Activated CD4-positive, alpha-beta T cell treated with anti-CD3 and anti-CD28 coated beads, Interleukin-2, Interleukin-6, amounts not matched to agents 100 ng/mL and 50 ng/mL, durations not matched to agents 16 hours and 8 hours (primary cell): ENCODE measurements at places on chromosomes 6 and 20.

GRCh38 chr6:31575335-31575901, at the start of gene TNF:
TNF (plus strand) TSS chr6:31575565; CDS start chr6:31575742, 177 bp downstream.
- peak; percentile 95 for DNase-seq

GRCh38 chr6:109304284-109305015, 77.8 kb downstream of the CD164 start:
- peak; percentile 68 for DNase-seq

DNA sequence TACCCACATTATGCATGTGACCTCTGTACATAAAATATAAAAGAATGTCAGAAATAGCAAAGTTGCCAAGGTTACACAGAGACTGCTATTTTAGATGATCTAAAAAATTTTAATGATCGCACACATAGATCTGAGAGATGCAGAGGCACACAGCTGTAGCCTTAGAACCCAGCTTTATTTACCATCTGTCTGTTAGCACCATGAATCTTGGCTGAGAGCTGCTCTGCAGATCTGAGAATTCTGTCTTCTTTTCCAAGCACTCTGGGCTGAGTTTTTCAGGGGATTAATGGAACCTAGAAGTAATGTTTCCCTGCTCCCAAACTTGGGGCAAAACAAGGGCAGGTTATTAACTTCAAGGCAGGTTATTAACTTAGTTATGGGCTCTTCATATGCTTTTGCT, 248.7 kb upstream of the JAG1 start:
- DNase-seq, result no peak

DNA sequence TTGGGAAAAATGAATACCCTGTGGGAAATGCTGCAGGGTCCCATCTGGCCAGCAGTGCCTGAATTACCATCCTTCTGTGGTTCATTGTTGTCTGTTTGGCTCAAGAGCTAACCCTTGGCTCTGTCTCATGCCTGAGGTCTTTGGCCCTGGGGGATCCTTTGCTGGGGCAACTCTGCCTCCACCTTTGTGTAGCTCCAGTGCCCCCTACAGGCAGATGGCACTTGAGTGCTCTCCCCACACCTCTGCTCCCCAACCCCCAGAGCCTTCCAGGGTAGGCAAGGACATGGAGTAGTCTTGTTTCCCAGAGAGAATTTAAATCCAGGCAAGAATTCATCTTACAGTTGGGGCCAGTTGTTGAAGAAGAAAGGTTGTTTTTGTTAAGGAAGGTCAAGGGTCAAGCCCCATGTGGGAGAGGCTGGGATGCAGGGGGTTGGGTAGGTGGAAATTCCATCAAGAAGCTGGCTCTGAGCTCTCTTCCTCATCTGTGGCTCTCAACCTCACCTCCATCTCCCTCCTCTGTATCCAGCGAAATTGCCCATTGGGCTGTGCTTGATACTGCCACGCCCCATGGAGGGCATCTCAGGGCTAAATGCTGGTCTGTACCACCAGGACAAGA, 44.2 kb downstream of the ZNF831 start:
- DNase-seq, result peak; percentile 84

DNA sequence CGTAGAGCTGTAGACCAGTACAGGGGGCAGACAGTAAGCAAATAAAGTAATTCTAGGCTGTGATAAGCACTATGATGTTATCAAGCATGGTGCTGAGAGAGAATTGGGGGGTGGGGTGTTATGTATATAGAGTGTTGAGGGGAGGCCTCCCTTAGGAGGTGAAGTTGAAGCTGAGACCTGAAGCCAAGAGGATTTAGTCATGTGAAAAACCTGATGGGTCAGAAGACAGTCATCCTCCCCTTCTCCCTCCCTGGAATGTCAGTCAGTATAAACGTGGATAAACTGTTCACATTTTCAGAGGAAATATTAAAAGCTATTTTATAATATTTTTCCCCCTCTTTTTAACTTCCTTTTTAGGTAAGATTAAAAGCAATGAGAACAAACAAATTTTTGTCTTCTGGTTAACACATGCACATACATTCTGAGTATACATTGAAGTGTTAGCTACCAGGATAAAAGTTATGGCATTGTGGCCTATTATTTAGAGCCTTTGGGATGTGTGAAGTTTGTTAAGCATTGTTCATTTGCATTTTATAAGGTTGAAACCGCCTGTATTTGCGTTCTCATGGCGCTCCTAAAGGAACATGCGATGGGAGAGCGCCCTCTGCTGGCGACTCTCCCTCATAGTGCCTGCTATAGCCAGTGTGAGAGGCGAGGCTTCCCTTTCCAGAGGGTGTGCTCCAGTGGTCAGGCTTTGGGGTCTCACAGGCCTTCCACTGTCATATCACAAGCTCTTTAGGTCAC, 35.4 kb upstream of the MAPK13 start:
- peak; percentile 85 for DNase-seq

DNA sequence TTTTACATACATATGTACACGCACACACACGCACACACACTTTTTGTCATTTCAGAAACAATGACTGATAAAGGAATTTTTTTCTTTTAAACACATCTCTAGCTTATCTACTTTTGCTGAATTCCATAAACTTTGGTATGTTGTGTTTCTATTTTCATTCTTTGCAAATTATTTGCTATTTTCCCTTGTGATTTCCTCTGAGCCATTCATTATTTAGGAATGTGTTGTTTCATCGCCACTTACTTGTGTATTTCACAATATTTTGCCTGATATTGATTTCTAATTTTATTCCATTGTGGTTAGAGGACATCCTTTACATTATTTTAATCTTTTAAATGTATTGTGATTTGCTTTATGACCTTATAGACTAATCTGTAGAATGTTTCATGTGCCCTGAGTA, 23.6 kb upstream of the OR2J2 start:
- DNase-seq, result no peak

GRCh38 chr20:48679599-48679998, 148.2 kb downstream of the PREX1 start:
- no peak for DNase-seq

DNA sequence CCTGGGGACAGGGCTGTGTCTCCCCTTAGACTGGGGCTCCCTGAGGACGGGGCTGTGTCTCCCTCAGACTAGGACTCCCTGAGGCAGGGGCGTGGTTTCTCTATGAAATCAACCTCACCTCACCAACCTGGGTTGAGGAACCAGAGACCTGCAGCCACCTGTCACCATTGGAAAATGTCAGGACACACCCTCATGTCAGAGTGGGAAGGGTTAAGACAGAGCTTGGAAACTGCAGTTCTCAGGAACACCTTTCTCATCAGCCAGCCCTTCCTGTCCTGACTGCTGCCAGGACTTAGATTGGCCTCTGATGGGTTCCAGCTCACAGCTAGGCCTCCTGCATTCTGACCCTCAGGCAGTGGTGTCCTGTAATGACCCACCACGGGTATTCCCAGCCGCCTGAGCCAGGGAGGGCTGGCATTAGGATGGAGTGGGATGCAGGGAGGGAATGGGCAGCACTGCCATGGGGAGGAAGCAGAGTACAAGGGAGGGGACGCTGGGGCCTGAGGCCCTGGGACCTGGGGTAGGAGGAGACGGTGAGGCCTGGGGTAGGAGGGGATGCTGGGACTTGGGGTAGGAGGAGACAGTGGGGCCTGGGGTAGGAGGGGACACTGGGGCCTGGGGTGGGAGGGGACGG, 76.3 kb downstream of the MRPL14 start:
- DNase-seq, result no peak
